ENCODE measurements at places on chromosomes 11 and 22.

- DNase-seq = no peak
Observed at GRCh38 chr11:87820011-87820410, 355.2 kb downstream of the RAB38 start.

GRCh38 chr22:44423556-44424358 lies 74.3 kb downstream of the RTL6 start:
- DNase-seq = no peak

GRCh38 chr22:20748731-20749428 lies 25.0 kb upstream of the SERPIND1 start:
- no peak for DNase-seq

DNA sequence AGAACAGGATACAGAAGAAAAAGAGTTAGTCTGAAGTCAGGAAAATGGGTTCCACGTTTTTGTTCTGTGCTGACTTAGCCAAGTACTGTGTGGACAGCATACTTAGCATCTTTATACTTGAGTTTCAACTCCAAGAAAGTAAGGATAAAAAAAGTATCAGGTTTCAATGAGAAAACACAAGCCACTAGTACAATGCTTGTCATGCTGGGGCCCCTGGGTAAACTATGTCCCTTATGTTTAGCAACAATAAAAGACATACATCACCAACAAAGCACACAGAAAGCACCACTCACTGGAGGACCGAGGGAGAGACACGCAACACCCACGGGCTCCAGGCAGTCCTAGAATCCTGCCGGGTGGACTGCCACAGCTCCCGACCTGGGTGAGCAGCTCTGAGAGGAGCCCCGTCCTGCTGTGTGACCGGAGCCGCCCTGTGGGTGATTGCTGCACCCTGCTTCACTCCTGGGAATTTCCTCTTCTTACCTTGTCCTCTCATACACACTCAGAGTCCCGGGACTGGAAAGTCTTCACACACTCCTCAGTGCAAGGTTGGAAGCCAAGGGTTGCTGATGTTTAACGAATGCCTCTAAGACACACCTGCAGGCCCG lies 890.5 kb downstream of the BRD1 start:
- DNase-seq = no peak

DNA sequence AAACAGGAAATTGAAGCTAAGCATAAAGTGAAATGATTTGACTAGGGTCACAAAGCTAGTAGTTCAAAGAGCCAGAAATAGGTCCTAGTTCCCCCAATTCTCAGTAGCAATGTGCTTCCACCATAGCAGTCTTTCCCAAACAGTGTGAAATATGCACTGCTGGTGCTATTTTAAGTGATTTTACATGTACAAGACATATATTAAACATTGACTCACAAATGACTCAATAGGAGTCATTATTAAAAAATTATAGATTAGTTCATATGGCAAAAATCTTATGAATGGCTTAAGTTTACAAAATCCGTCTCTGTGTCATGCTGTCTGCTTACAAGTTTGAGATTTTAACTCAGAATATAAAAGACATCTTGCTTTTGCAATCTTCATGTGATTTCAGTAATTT lies 21.4 kb downstream of the KIF18A start:
- peak; percentile 15 for DNase-seq

GRCh38 chr11:2202900-2203439 lies 31.4 kb upstream of the TH start:
- no peak for DNase-seq

- DNase-seq = peak; percentile 75
Observed at GRCh38 chr22:50218996-50219727, 18.4 kb downstream of the SELENOO start.

DNA sequence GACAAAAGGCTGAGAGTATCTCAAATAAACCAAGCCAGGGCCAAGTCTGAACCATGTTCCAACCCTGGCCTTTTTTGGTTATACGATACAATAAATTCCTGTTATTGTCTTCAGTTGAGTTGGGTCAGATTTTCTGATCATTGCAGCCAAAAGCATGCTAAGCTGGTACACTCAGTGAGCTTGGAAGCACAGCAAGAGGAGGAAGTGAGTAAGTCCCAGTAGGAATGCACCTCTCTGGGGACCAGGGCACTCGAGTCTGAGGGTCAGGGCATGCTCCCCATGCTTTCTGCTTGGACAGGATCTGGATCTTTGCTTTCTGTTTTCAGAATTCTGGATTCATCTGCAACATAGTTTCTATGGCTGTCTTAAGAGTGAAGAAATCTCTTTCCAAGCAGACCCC lies 73.1 kb downstream of the TMPRSS5 start:
- DNase-seq = peak; percentile 81

DNA sequence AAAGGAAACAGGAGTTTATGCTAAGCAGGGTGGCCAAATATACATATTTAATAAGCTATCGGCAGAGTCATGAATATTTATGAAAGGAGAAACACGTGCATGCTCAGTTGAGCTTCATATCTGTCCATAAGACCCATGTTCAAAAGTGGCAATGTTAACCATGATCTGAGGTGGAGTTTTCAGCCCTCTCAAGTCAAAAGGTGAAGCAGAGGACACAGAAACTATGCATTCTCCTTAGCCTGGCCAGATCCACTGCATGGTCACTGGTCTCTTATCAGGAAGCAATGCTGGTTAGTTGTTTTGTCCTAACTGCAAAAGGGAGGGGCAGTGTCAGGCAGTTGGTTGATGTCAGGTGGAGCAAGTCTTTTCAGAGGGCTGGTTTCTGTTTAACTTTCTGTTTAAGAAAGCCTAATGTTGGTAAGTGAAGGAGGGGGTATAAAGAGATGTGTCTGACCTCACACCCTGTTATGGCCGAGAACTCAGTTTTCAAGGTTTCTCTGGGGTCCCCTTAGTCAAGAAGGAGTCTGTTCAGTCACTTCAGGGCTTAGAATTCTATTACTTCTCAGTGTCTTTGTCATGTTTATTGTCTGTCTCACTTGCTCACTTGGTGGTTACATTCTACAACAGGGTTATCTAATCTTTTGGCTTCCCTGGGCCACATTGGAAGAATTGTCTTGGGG lies 5.5 kb upstream of the SELENOH start:
- DNase-seq = no peak

- DNase-seq = no peak
Observed at GRCh38 chr22:30876915-30877553, 91.5 kb downstream of the MORC2 start.

- no peak for DNase-seq
Observed at GRCh38 chr11:130915603-130916237, 559 bp downstream of the SNX19 start.

- peak; percentile 87 for DNase-seq
Observed at GRCh38 chr11:17351510-17352176, at the start of gene NCR3LG1. Gene NCR3LG1, plus strand, starts transcription at chr11:17351800. Its CDS starts 170 bp downstream, at chr11:17351970.

GRCh38 chr11:131074573-131074972 lies 158.3 kb upstream of the SNX19 start:
- no peak for DNase-seq

GRCh38 chr11:126991596-126991995 lies 9.0 kb downstream of the KIRREL3 start:
- DNase-seq = peak; percentile 39

DNA sequence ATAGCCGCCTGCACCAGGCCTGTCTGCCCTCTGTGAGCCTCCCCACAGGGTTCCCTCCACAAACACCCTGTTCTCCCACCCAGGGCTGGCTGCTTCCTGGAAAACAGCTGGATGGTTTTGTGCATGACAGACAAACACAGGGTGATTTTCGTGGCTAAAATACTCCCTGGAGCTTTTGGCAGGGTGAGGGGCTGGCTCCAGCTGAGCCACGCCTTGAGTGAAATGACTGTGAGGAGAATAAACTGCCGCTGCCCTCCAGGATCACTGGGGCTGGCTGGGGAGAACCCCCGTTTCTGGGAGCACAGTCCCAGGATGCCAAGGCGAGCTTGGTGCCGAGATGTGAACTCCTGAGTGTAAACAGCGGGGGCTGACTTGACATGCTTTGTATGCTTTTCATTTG lies 20.3 kb upstream of the PPP6R3 start:
- DNase-seq = no peak

DNA sequence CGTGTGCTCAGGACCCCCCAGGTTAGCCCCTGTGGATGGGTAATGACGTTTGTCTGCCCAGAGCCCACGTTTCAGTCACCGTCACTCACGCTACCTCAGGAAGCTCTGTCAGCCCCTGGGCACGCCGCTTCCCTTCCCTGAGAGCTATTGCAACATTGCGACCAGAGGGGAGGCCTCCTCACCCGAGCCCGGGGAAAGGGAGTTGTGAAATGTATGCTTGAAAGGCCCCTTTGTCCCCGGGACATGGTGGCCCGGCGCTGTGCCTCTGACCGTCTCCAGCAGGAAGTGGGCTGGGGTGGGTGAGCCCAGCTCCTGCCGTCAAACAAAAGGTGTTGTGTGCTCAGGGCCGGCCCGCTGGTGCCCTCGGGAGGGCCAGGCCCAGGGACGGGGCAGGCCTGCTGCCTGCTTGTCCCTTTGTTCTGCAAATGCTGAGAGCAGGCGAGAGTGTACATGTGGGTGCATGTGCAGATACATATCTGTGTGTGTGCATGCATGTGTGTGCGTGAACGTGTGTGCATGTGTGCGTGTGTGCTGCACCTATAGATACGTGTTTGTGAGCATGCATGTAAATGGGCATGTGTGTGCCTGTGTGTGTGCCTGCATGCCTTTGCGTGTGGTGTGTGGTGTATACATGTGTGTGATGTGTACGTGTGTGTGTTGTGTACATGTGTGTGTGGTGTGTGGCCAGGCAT lies 1125.0 kb downstream of the BRD1 start:
- DNase-seq = no peak

- DNase-seq = no peak
Observed at GRCh38 chr22:49740242-49740641, 87.4 kb downstream of the BRD1 start.

All from GM03348 (cell line).